ENCODE measurements at places on chromosomes 1 and 21.

GRCh38 chr1:182888736-182889531, 49.8 kb downstream of the DHX9 start:
- no peak for DNase-seq

- DNase-seq, result no peak
Observed at GRCh38 chr1:147496571-147497210, 44.6 kb upstream of the BCL9 start.

GRCh38 chr1:70820396-70820795, 227.2 kb downstream of the PTGER3 start:
- no peak for DNase-seq

DNA sequence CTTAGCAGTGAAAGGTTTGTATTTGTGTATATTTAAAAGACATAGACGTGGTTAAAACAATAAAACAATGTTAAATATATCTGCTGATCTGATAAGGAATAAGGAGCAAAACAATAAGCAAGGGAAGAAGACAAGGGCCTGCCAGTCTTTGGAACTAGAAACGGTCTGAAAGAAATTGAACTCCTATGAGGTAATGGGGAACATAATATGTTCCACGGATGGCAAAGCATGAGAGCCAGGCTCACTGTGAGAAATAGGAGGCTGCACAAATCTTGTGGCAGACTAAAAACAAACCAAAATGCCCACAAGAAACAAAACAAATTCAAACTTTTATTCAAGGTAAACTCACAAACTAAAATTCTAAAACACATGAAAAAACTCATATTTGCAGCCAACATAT, 150.5 kb downstream of the NTMT2 start:
- no peak for DNase-seq

DNA sequence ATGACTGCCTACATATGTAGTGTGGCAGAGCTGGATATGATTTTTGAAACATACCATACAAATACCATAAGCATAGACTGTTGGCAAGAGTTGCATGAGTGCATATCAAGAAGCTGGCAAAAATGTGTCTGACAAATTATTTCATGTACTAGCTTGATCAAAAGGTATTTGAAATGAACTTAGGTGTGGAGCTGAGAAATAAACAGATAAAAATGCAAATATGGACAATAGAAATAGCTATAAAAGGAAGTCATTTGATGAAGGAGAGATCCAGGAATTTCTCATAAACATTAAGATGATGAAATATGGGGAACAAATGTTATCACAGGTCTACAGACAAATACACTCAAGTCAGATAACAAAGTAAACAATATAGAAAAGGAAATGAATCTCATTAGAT, 609.1 kb downstream of the PTPRC start:
- DNase-seq, result no peak

- no peak for DNase-seq
Observed at GRCh38 chr1:165288350-165289120, 68.0 kb downstream of the LMX1A start.

DNA sequence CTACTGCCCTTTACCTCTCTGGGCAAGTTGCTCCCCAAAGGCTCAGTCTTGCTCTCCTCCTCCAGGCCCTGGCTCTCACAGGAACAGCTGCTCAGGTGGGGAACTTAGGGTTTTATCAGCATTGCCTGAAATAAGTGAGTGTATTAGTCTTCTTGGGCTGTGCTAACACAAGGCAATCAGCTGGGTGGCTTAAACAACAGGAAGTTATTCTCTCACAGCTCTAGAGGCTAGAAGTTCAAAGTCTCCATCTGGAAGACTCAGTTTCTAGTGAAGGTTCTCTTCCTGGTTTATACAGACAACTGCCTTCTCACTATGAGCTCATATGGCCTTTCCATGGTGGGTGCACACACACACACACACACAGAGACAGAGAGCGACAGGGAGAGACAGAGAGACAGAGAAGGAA, 2.8 kb upstream of the CD1C start:
- DNase-seq, result no peak

DNA sequence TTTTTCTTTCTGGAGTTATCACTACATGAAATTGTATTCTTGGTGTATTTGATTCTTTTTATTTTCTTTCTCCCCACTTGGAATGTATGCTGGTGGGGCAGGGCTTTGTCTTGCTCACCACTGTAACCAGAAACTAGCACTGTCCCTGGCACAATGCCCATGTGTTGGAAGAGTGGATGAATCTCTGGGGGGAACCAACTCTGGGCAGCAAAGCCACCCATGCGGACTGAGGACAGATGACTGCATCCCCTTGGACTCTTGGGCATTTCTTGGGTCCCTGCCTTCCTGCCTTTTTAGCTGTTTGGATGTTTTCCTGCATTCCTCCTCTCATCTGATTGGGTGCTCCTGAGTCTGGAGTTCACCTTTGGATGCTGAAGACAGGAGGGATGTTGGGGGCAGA, 6.1 kb downstream of the CYP4B1 start:
- DNase-seq, result no peak

DNA sequence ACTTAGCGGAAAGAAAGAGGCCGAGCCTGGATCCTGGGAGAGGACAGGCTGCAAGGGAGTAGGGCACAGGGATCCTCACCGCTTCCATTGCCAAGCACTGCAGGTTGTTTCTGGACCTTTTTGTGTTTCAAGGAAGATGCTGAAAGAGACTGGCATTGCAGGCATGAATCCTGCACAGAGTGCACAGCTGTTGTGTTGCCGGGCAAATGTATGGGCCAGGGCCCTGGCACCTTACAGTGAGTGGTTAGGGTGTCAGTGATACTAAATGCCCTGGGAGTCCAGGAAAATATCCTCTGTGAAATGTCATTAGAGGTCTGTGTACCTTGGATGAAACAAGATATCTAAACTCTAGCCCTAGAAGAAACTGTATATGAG, 145.5 kb upstream of the FGGY start:
- DNase-seq, result no peak

GRCh38 chr1:239443361-239443760, 57.0 kb downstream of the CHRM3 start:
- DNase-seq, result no peak

DNA sequence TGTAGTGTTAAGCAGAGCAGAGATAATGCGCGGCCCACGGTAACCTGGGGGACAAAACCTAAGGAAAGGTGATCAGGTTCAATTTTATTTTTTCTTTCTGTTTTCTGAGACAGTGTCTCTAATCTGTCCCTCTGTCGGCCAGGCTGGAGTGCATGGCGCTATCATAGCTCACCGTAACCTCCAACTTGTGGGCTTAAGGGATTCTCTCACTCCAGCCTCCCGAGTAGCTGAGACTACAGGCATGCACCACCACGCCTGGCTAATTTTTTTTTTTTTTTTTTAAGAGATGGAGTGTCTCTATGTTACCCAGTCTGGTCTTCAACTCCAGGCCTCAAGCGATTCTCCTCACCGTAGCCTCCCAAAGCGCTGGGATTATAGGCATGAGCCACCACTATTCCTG, 724 bp upstream of the ANKRD35 start:
- no peak for DNase-seq

DNA sequence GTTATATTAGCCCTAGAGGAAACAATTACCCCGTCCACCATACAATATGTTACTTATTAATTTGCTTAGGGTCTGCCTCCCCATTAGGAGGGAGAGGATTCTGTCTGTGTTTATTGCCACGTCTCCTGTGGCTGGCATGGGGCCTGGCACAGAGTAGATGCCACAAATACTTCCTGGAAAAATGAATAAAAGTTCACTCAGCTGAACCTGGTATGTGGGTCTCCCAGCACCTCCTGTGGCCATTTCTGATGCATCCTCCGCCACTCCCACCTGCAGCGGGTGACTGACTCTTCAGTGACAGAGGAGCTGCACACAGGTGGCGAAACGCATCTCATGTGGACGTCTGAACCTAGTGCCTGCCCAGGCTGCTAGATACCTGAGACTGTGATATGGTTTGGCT, 112.7 kb downstream of the CLIC6 start:
- DNase-seq, result no peak

GRCh38 chr1:230421481-230421880, 4.7 kb downstream of the PGBD5 start:
- DNase-seq, result no peak

DNA sequence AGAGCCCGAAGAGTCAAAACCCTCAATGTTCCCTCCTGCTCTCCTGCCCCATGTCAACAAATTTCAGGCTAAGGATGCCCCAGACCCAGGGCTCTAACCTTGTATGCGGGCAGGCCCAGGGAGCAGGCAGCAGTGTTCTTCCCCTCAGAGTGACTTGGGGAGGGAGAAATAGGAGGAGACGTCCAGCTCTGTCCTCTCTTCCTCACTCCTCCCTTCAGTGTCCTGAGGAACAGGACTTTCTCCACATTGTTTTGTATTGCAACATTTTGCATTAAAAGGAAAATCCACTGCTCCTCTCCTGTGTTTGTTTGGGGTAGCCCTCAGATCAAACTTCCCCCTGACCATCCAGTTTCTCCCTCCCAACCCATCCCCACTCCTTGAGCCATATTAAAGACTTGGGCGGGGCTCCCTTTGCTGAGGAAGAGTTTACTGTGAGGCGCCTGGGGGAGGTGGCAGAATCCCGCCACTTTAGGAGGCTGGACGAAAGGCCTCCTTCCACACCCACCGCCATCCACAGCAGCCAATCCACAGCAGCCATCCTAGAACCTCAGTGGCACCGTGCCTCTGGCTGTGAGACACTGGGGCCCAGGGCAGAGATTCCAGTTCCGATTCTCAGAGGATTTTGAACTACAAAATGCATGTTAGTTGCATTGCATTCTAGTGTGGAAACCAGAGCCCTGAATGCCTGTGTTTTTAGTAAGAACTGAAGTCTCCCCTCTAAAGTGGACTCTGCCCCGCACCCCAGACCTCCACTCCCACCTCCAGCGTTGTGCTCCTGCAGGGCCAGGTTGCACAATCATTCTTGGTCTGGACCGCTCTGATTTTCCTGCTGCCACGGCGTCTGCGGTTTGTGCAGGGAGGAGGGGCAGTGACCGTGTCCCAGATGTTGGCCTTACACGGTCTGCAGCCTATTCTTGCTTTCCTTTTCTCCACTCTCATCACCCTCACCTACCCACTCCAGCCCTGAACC, 3.0 kb downstream of the OLFML3 start:
- no peak for DNase-seq

DNA sequence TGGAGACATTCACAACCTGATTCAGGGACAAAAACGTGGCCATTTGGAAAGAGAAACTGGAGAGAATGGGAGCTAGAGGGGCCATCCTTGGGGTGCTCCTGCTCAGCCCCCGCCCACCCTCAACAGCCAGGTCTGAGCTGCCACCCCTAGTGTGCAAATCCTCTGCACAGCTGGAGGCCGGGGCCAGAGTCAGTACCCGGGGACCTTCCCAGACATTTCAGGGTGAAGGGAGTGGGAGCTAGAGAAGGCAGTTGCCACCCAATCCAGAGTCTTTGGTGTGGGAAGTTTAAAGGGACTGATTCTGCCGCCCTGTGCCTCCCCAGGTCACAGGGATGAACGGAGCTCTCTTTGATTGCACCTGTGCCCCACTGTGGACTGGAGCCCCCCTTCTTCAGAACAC, 397.4 kb downstream of the MATN1 start:
- DNase-seq, result no peak

DNA sequence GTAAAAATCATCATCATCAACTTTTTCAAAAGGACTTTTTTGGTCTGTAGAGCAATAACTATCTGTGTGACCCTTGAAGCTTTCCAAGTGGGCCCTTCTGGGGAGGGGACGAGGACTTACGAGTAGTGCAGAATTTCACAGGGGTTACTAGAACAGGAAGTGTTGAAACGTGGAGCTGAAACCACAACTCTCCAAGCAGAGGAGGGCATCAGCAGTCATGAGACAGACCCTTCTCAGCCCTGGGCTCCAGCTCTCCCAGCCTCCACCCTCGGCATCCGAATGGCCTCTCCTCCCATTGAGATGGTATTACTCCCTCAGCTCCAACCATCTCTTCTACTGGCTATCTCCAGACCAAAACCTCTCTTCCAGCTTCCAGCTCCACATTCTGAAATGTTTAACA, 3.6 kb downstream of the FAM89A start:
- no peak for DNase-seq

DNA sequence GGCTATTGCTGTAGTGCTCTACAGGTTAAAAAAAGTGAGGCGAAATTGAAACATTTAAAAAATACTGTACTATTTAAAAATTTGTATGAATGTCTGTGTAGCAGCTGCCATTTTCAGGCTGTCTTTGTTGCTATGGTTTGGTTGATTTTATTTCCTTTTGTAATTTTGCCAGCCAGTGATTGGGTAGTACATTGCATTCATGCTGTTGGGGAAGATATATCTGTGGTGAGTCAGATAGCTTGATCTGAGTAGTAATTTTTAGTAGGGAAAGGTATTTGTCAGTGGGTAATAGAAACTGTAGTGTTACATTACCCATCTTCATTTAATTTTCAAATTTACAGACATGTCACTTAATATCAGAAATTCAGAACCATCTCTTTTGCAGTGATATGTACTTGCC, 15.0 kb downstream of the NFIA start:
- DNase-seq, result no peak

- DNase-seq, result no peak
Observed at GRCh38 chr1:3231826-3232225, 162.8 kb downstream of the PRDM16 start.

- no peak for DNase-seq
Observed at GRCh38 chr21:22763442-22763841, 1765.2 kb downstream of the NCAM2 start.

- no peak for DNase-seq
Observed at GRCh38 chr1:31568895-31569595, 7.3 kb upstream of the TINAGL1 start.
